ENCODE measurements at places on chromosomes 12 and 14.
A peak's percentile ranks its signal among the peaks of the same experiment; 100 is the strongest.

DNA sequence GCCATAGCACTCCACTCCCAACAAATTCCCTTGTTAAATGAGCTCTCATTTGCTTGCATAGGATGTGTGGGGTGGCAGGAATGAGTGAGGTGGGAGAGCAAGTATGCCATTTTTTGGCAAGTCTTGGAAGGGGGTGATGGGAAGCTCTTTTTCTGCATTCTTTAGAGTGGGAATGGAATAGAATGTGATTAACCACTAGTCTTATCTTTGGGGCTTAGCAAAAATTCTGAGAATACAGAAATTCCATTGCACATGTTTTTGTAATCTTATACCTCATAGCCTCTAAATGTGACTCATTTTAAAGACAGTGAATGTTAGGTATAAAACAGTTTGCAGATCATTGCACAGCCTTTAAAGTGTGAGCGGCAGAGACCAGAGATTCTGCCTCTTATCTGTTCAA lies 28.4 kb upstream of the NEDD1 start:
- peak; percentile 95 for DNase-seq

DNA sequence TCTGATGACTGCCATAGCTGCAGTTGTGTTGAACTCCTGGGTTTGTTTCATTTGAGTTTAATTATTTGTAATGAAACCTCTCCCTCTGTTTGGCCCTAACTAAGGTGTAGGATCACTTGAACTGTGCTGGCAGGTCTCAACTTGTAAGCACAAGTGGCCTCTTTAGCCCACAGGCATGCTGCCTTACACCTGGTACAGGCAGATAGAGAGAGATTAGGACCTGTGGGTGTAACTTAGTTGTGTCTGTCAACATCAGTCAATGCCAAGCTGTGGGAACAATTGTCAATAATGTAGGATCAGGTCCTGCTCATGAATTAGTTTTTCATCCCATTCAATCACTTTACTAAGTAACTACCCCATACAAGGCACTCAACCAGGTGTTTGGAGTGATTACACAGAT lies 263.0 kb upstream of the G2E3 start:
- no peak for DNase-seq

DNA sequence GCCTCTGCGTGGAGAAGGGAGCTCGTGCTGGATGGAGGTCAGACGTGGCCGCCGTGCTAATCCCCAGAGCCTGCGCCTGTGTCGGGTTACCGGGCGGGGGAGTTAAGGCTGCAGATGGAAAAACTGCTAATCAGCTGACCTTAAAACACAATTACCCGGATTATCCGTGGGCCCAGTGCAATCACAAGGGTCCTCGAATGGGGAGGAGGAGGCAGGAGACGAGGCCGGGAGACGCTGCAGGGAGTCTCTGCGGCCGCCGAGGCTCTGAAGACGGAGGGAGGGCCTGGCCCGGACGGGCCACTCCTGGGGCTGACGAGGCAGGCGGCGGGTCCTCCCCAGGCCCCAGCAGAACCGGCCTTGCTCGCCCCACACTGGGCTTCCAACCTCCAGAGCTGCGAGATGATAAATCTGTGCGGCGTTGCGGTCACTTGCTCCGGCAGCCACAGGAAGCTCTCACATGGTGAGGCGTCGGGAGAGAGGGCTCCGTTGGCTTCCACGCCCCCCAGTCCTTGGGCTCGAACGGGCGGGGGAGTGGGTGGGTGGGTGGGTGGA lies 32.9 kb upstream of the FBRSL1 start:
- no peak for DNase-seq

DNA sequence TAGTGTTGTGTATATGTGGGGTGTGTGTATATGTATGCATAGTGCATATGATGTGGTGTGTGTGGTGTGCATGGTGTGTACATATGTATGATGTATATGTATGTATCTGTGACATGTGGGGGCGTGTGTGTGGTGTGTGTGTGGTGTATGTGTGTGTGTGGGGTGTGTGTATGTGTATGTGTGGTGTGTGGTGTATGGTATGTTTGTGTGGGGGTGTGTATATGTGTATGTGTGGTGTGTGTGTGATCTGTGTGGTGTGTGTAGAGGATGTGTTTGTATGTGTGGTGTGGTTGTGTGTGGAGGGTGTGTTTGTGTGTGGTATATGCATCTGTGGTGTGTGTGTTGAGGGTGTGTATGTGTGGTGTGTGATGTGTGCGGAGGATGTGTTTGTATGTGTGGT lies 61.6 kb downstream of the CLMN start:
- no peak for DNase-seq

DNA sequence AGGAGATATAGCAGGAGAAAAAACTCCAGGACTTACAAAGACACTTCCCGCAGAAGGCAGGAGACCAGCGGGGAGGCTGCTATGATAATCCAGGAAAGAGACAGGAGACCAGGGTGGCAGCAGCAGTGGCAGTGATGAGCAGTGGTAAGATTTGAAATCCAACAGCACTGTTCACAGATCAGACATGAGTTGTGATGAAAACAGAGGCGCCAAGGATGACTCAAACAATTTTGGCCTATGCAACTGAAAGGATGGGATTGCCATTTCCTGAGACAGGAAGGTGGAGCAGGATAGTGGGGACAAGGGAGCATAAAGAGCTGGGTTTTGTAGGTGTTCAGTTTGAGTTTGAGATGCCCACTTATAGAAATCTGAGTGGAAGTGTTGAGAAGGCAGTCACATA lies 108.6 kb upstream of the DYRK2 start:
- peak; percentile 45 for DNase-seq

DNA sequence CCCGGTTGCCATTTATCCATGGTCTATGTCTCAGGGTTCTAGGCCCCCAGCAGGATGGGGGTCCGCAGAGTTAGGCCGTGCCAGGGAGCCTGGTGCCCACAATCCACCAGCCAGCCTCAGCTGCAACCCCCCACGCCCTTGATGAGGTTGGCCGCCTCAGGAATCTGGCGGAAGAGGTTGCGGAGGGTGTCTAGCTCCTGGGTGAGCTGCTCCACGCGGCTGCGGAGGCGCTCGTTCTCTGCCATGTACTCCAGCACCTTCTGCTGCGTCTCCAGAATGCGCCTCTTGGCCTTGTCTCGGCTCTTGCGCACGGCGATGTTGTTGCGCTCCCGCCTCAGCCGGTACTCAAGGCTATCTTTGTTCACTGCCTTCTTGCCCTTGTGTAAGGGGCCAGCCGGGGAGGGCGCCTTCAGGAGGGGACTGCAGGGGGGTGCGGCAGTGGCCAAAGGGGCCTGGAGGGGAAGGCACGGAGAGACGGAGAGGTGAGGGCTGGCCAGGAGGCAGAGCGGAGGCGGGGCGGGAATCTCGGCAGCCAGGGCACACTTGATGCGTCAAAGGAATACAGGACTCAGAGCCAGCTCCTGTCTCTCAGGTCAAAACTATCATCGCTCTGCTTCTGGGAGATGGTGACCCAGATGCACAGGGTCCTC lies 1.6 kb downstream of the CEBPE start:
- no peak for DNase-seq

- DNase-seq: no peak
Measured at GRCh38 chr12:80567401-80567800, 123.4 kb downstream of the PTPRQ start.

GRCh38 chr12:1911598-1912575 lies 6.6 kb downstream of the CACNA2D4 start:
- no peak for DNase-seq

DNA sequence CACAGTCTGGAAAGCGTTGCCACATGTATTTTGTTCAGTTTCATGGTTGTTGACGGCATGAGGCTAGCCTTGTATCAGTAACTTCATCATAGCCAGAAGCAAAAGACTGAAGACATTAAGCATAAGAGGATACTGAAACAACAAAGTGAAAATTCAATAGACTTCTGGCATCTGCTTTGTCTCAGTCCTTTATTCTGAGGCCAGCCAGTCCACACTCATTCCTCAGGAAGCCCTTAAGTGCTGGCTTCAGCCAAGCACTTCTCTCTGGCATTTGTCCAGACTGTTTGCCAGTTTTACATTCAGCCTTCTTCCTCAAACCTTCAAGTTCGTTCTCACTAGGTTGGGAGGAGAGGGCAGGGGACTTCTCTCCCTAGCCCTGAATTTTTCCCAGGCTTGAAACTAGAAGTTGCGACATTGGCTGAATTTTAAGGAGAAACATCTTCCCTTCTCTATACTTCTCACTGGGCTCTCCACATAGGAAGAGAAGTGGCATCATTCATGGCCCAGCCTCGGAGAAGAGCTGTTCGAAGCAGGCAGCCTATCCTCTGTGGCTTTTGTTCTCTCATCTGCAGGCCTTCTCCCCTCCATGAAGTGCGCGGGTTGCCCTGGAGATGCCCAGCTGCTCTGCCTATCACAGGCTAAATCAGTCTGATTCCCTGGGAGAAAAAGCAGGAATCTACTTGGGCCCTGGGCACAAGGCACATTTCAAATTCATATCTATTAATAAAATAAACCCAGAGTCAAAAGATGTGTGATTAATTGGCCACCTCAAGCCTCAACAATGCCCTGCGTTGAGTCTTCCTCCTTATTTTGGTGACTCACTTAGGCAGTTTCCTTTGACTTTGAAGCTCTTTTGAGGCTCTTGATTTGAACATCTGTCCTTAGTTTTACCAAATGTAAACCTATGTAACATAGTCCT lies 130.9 kb upstream of the PLEKHA5 start:
- DNase-seq: peak; percentile 85

DNA sequence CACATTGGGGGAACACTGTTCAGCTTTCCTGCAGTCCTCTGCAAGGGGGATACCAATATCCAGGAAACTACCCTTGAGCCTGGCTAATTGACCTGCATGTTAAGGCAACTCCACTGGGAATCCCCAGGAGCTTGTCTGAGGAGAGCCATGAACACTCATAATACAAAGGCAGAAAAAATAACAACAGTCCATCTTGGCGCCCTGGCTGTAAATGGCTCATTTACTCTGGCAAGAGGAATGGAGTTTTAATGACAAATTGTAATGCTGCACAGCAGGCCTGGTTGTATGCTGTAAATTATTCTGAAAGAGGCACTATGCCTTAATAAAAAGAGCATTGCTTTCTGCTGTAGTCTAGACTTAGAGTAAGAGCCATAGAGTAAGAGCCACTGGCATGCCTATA lies 58.3 kb downstream of the SLC8A3 start:
- DNase-seq: no peak

Measured in fibroblast of upper back skin (primary cell).